Activated T-cell treated with anti-CD3 and anti-CD28 coated beads, Interleukin-2, amount 50 U/mL, for 72 hours (primary cell): ENCODE measurements at places on chromosomes 7 and 10. TPM values are rescaled to one million over a fixed set of nuclear protein-coding genes. Genes with fewer than 3 reads are reported as not detected.

GRCh38 chr7:98133621-98134303 lies 27.1 kb downstream of the LMTK2 start:
- DNase-seq: no peak

DNA sequence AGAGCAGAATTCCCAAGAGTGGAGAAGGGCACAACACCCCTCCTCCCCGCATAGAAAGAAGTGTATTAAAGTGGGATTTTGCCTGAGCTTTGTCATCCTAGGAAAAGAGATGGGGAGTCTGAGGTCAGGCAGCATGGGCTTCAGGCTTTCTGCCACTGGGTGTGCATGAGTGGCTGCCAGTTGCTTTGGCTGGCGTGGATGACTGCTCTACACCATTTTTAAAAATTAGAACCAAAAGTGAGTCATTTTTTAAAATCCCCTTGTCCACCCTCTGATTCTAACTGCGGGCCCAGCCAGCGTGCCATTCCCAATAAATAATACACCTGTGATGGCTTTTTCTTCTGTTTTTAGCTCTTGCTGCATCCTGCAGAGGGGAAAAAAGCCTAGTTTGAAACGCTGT lies 13.4 kb downstream of the SLC29A3 start:
- no peak for DNase-seq

- DNase-seq: no peak
Observed at GRCh38 chr10:124652200-124652599, 92.0 kb downstream of the FAM53B start.

DNA sequence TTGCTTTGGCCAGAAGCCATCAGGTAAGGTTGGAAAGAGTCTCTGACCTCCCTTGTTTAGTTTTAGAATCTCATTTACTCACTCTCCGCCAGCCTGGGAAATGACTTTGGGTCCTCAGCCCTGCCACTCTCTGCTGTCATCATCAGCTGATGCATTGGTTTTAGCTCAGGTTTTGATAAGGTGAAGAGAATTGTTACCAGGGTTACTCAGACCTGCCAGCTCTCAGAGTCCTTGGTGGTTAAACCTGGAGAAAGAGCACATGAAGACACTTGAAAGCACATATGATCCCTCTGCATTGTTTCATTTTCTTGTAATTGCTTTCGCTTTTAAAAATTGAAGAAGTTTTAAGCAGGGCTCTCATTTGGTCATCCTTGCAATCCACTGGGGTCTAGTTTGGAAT lies 4.0 kb upstream of the CROT start:
- peak; percentile 6 for DNase-seq

DNA sequence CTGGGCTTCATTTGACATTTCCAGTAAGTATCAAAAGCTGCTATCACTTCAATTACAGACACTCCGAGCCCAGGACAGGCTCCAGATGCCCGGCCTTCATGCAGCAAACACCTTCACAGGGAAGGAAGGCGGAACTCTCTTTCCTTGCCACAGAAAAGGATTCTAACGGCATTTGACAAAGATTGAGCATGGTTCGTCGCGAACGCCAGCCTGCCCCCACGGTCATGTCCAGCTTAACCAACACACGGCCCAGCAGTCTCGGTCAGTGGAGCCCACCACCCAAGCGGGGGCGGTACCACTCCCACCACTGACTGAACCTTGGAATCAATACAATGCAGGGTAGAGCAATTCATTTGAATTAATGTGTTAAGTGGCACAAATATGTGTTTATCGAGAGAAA lies 607.2 kb downstream of the DNAJB6 start:
- DNase-seq: no peak

GRCh38 chr10:119441921-119442757 lies 100.4 kb downstream of the RGS10 start:
- DNase-seq: no peak

DNA sequence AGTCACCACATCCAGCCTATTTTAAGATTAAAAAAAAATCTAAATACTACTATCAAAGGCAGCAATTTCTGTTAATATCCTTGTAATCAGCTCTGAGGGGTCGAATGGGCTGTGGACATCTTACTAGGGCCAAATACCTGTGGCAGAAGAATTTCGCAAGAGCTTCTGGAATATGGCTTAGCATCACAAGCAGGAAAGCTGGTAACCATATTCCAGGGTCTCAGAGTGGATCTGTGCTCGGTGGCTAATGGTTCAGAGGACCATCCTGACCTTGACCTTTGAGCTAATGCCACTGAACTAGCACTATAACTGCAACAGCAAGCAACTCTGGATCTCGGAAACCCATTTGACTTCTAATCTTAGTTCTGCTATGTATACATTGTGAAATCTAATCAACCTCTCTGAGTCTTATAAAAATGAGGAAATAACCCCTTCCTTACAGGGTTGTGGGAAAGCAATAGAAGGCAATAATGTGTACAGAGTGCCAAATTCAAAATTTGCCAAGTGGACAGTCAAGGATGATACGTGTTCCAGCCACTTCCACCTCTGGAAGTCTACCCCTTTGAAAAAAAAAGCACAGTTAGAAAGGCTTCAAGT lies 65.5 kb downstream of the CYP26A1 start:
- no peak for DNase-seq

DNA sequence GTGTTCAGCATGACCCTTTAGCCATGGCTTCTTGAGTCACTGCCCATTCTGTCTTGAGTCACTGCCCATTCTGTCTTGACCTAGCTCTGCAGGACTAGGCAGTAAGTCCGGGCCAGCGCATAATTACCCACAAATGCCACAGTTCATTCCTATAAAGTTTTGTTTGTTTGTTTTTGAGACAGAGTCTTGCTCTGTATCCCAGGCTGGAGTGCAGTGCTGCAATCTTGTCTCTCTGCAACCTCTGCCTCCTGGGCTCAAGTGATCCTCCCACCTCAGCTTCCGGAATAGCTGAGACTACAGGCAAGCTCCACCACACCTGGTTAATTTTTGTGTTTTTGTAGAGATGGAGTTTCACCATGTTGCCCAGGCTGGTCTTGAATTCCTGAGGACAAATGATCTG lies 32.7 kb upstream of the TARP start:
- no peak for DNase-seq

- DNase-seq: no peak
Observed at GRCh38 chr10:70974920-70975319, 86.6 kb upstream of the PCBD1 start.

DNA sequence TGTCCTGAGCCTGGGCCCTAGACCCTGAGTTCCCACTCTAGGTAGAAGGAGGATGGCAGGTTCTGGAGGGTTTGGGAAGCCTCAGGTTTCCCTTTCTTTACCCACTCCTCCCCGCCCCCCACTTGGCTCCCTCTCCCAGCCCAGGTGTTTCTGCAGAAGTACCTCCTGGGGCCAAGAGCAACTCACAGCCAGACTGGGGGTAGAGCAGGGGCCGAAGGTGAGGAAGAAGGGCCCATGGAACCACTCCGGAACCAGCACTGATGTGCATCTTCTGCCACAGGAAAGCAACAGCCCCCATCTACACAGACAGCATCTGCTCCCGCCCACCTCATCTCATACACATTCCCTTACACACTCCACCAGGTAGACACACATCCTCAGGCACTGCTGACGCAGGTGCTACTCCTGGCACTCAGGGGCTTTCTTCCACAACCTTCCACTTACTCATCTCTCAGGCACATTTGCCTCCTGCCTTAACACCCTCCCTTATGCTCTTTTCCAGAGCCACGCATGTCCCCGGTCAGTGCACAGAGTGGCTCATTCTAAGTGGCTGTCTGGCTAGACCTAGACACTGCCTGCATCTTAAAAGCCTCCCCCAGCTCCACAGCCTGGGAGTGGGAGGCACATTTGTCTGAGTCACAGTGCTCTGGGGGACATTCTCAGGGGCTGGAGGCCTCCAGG lies 1.8 kb downstream of the EPHB6 start:
- no peak for DNase-seq

SDHAF3 gene
- 16.1 TPM for total RNA-seq

GCC1 gene
- total RNA-seq: 24.5 TPM

EIF5AL1 gene
- total RNA-seq: 0.10 TPM

DNA sequence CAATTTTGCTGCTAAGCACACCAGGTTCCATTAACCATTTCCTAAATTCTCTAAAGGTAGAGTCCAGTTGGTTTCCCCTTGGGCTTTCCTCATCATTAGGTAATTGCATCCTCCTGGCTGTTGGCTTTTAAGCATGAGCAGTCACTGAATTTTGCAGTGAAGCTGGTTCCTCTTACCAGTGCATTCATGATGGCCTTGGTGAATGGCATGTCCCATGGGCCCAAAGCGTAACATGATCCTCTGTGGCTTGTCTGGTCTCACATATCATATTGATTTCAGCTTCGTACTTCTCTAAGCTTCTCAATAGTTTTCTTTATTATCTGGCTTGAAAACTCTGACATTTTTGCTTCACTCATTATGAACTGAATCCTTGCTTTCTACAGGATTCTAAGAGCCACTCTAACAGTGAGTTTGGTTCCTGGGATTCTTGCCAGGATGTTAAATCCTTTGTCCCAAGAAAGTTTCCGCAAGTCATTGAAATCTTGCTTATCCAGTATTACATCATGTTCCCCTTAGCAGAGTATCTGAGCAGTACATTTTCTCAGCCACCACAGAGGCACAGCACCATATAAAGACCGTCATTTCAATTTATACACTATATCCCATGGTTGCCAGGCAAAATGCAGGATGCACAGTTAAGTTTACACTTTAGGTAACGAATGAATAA lies 134.2 kb downstream of the PTN start:
- no peak for DNase-seq

- no peak for DNase-seq
Observed at GRCh38 chr10:100319707-100320402, 10.2 kb downstream of the PKD2L1 start.
